Endodermal cell (in vitro differentiated cells): ENCODE measurements at places on chromosomes 12 and 14. TPM values are rescaled to one million over a fixed set of nuclear protein-coding genes. Genes with fewer than 3 reads are reported as not detected.
A peak's percentile ranks its signal among the peaks of the same experiment; 100 is the strongest.

DNA sequence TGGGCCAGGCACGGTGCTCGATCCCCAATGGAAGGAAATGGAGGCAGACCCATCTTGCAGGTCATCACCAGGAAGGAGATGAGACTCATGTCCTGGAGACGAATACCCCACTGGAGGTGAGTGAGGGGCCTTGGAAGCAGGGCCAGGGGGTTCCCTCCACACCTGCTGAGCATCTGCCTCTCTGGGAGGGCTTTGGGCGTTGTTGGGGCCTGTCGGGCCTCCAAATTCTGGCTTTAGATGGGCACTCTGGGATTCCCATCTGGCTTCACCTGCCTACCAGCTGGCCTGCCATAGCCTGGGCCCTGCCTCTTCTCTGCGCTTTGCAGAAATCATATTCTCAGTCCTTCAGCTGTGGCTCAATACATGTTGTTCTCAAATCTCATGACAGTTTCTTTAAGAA, 13.9 kb downstream of the RTL1 start:
- no peaks in the 10 kb centered on the region for H3K36me3 ChIP-seq
- no peak for DNase-seq
- H3K4me1 ChIP-seq = peaks cover 4% of the 10 kb centered on the region
- H3K27me3 ChIP-seq = no peaks in the 10 kb centered on the region
- H3K4me3 ChIP-seq = no peak overlapping the region
- H3K27ac ChIP-seq = no peak overlapping the region

DNA sequence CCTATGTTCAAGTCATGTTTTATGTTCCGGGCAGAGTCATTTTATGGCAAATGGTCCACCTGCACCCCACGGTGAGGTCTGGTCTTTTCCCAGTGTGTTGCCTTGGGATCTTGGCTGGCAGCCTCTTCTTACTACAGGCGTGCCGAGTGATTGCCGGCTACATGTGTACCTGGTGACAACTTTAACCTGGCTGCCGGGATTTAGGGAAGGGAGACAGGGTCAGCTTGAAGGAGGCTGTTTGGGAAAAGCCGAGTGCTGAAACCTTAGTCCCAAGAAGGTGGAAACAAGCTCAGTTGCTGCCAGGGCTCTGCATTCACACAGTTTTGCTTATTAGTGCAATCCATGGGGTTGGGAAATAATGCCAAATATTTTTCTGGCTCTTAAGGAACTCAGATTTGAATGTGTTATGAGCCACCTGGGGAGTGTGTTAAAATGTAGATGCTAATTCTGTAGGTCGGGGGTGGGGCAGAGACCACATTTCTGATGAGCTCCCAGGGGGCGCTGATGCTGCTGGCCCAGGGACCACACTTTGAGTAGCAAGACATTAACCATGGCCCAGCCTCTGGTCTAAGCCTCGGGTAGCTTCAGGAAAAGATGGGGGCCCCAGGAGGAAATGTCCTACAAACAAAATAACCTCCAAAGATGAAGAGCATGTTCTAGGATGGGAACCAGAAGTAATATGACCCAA, 179.6 kb downstream of the TBX5 start:
- H3K4me3 ChIP-seq = no peak overlapping the region
- no peaks in the 10 kb centered on the region for H3K36me3 ChIP-seq
- DNase-seq = peak; percentile 86

The SLC10A1 gene
- not detected in 2 replicates for total RNA-seq

- no peak overlapping the region for H3K27ac ChIP-seq
- no peaks in the 10 kb centered on the region for H3K27me3 ChIP-seq
- no peaks in the 10 kb centered on the region for H3K36me3 ChIP-seq
- no peaks in the 10 kb centered on the region for H3K4me1 ChIP-seq
- no peak overlapping the region for H3K4me3 ChIP-seq
Observed at GRCh38 chr12:38728894-38729293, 176.5 kb downstream of the CPNE8 start.

DNA sequence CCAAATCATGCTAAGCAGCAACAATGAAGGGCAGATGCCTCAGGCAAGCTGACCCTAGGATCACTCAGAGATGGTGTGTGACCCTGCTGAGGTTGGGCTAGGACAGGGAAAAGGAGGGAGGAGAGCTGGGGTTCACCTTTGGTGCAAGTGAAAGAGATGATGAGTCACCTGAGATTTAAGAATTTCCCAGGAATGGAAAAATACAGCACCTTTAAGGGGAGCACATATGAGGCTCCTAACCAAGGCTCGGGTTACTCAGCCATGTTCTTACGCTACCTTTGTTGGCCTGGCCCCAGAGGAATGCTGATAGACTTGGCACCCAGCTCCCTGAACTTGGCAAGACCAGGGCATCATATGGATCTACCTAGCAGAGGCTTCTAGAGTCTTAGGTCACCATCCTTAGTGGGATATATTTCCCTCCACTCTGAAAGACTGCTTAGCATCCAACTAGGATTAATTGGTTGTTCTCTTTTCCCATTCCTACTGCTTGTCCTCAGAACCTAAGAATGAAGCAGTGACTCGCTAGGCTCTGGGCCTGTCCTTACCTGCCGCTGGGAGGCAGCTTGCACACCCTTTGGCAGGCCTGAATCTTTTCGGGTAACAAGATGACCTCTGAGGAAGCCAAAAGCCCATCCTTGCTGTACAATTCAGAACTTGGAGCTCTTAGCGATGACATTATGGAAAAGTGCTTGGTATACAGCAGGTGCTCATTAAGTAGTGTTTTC, 4.0 kb upstream of the NAA25 start:
- DNase-seq = peak; percentile 76
- H3K4me3 ChIP-seq = no peak overlapping the region
- no peaks in the 10 kb centered on the region for H3K36me3 ChIP-seq
- no peak overlapping the region for H3K27ac ChIP-seq
- H3K4me1 ChIP-seq = no peaks in the 10 kb centered on the region

DNA sequence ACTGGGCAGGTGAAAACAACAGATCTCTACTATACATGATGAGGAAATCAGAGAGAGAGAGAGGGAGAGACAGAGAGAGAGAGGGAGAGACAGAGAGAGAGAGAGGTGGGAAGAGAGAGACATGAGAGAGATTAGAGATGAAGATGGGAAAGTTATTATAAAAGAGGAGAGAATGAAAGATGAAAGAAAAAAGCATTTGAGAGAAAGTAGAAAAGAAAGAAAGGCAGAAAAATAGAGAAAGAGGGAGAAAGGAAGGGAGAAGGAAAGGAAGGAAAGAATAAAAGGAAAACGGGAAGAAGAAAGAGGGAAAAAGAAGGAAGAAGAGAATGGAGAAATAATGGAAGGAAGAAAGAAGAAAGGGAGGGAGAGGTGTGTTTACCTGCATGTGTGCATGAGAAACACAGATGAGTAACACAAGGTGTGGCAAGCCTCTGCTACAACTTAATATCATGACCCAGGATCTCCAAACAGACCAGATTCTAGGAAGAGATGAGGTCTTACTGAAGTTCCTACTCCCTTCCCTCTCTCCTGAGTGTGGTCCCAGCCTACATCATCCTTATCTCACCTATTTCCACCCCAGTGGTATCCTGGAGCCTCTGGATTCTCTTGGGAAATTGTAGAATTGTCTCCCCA, 176.3 kb downstream of the C12orf75 start:
- no peak overlapping the region for H3K27ac ChIP-seq
- H3K27me3 ChIP-seq = no peaks in the 10 kb centered on the region
- peaks cover 8% of the 10 kb centered on the region for H3K4me1 ChIP-seq
- no peak for DNase-seq
- no peaks in the 10 kb centered on the region for H3K36me3 ChIP-seq
- H3K4me3 ChIP-seq = no peak overlapping the region

The PLA2G1B gene
- total RNA-seq = not detected in 3 replicates

GRCh38 chr12:106522708-106523107, 60.1 kb upstream of the RFX4 start:
- H3K27ac ChIP-seq = no peak overlapping the region
- no peak overlapping the region for H3K4me3 ChIP-seq
- no peak for DNase-seq
- H3K27me3 ChIP-seq = no peaks in the 10 kb centered on the region
- no peaks in the 10 kb centered on the region for H3K36me3 ChIP-seq

GRCh38 chr12:66901138-66901932, 222.5 kb upstream of the GRIP1 start:
- no peaks in the 10 kb centered on the region for H3K4me1 ChIP-seq
- no peak for DNase-seq
- no peak overlapping the region for H3K27ac ChIP-seq
- no peaks in the 10 kb centered on the region for H3K36me3 ChIP-seq
- H3K27me3 ChIP-seq = no peaks in the 10 kb centered on the region

The TSPAN19 gene
- total RNA-seq = not detected in 2 replicates

DNA sequence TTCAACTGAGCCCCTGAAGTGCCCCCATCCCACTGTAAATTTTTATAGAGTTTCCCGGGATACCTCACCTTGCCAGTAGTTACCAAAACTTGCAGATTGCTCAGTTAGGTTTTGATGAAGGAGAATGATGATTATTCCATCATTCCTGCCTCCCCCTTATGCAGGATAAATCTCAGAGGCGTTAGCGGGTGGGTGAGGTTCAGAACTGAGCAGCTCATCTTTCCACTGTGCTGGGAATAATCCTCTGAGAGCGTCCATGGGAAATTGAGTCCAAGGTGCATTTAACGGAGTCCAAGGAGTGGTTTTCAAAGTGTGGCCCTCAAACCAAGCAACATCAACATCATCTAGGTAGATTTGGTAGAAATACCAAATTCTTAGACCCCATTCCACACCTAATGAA, 18.7 kb downstream of the ACSM4 start:
- H3K27ac ChIP-seq = no peak overlapping the region
- no peaks in the 10 kb centered on the region for H3K27me3 ChIP-seq
- no peak overlapping the region for H3K4me3 ChIP-seq
